Uterus (tissue), 4 donors: ENCODE measurements at places on chromosomes 1 and 21. TPM values are rescaled to one million over a fixed set of nuclear protein-coding genes. Genes with fewer than 3 reads are reported as not detected.

AMPD1 gene
- total RNA-seq, result 1.3 TPM

- DNase-seq, result no peak
Observed at GRCh38 chr1:248782416-248783141, 27.0 kb upstream of the LYPD8 start.

DNA sequence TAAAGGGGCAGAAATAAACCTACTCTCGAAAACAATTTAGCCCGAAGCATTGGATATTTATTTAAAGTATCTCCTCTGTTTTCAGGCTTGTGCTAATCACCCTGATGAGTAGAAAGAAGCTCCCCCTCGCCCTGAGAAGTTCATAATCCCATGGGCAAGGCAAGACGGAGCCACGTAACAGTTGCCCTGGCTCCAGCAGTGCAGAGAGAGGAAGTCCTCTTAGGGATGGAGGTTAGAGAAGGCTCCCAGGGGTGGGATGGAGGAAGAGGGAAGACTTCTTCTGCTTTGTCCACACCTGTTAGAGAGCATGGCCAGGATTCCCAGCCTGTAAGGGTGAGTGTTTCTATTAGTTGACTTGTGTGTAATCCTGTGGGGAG lies 3.4 kb upstream of the GPR25 start:
- DNase-seq, result no peak

- DNase-seq, result no peak
Observed at GRCh38 chr21:43006874-43007208, 32.5 kb downstream of the PKNOX1 start.

GRCh38 chr1:109782927-109783326 lies 19.2 kb upstream of the EPS8L3 start:
- no peak for DNase-seq

GOLT1A gene
- not detected for total RNA-seq

DNA sequence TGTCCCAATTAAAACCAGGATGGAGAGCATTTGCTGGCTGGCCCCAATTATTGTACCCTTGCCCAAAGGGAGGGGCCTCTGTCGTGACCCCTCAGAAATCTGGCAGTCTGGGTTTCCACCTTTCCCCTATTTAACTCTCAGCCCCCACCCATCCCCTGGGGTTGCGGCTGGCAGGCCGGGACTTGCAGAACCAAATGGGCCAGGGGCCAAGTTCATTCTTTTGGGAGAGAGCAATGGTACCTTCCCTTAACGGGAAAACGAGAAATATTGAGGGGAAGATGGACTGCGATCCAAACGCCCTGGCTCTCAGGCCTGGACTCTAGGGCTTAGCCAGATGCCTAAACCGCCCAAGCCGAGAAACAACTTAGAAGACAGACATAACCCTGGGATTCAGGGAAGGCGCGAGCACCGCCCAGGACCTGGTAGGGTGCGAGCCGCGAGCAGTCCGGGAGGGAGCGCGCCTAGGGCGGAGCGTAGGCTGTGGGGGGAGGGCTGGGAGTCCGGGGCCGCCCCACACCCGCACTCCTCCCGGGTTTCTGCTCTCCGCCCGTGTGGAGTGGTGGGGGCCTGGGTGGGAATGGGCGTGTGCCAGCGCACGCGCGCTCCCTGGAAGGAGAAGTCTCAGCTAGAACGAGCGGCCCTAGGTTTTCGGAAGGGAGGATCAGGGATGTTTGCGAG lies at the start of gene SLC27A3:
Gene SLC27A3, plus strand, starts transcription at position 628 of the 678 bp plus-strand sequence. CDS start 91 bp downstream, outside the sequence.
- DNase-seq, result peak; percentile 79

INSRR gene
- not detected for total RNA-seq

GRCh38 chr1:221712776-221713431 lies 29.0 kb downstream of the DUSP10 start:
- DNase-seq, result no peak

SYNC gene
- 16.5 TPM for total RNA-seq

GRCh38 chr1:70376196-70376595 lies 21.7 kb upstream of the ANKRD13C start:
- DNase-seq, result no peak

GRCh38 chr1:159000625-159001024 lies 9.1 kb upstream of the IFI16 start:
- peak; percentile 91 for DNase-seq

HMCN1 gene
- 7.0 TPM for total RNA-seq

DNA sequence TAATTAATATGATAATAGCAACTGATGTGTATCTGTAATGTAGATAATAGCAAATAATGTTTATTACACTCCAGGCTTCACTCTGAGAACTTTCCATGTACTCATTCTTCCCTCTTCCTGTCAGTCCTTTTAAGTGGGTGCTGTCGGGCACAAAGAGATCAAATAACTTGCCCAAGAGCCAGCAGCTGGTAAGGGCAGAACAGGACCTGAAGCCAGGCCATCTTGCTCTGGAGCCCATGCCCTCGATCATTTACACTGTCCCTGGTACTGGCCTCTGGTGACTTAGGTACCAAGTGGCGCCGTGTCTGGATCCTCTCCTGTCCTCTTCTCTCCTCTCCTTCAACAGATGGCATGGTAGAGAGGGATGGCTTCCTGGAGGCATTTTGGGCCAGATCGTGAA lies 97.2 kb downstream of the VPS13D start:
- DNase-seq, result no peak

FAAH gene
- 13.8 TPM for total RNA-seq

DNA sequence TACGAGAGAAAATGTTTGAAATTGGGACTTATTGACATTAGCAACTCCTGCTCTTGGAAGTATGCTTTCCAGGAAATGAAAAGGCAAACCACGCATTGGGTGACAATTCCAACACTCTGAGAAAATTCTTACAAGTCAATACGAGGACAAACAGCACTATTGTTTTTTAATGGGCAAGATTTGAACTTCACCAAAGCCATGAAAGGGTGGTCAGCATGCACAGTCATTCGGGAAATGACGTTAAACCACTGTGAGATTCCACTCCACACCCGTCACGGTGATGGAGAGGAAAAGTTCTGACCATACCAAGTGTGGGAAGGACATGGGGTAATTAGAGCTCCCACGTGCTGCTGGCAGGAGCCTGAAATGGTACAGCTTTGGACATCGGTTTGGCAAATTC lies 12.2 kb upstream of the PRXL2B start:
- DNase-seq, result no peak

GRCh38 chr21:16285605-16286126 lies 555.9 kb downstream of the USP25 start:
- DNase-seq, result no peak

ACTN2 gene
- total RNA-seq, result 1.1 TPM

P3H1 gene
- total RNA-seq, result 28.9 TPM

DNA sequence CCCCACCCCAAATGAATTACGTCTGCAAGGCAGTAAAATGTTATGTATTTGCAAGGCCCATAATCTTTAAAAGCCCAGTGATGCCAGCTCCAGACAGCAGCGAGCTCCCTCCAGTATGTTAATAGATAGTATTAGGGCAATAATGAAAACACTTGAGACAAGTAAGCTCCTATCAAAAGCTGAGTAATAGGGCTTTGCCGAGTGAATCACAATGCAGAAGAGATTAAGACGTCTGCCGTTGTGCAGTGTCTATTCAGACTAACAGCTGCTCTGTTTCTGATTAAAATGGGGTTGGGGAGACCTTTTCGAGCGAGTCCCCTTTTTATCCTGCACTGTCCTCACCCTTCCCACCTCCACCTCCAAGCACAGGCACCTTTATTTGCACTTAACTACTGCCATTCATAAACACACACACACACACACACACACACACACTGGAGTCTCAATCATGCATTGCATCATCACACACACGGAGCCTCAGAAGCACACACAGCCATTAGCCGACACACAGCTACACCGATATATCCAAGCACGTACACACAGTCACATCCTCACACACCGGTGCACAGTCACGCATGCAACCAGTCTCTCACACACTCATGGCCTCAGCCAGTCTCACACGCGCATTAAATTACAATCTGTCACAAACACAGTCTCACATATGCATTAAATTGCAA lies 46.0 kb upstream of the FOXO6 start:
- no peak for DNase-seq

DNA sequence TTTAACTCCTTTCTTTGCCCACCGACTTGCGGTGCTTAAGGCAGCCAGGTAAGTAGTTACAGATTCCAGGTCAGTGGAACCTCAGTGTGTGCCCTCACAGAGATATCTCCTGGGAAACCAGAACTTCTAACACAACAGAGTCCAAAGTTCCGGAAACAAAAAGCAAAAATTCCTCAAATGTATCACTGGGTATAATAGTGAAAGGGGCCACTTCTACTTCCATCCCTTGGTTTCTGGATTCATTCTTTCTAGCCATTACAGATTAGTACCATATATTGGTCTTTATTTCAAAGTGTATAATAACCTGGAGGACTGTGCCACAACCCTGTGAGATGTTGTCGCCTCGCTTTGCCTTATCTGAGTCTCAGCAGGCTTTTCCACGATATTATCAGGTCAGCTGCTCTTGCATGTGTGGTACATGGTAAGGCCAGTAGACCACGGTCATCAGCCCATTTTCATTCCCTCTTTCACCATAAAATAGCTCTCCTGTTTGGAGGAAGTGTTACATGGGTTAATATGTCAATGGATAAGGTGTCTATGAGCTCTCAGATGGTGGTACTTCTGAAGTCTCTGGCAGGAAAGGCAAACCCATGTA lies 14.9 kb upstream of the VASH2 start:
- DNase-seq, result no peak

DNA sequence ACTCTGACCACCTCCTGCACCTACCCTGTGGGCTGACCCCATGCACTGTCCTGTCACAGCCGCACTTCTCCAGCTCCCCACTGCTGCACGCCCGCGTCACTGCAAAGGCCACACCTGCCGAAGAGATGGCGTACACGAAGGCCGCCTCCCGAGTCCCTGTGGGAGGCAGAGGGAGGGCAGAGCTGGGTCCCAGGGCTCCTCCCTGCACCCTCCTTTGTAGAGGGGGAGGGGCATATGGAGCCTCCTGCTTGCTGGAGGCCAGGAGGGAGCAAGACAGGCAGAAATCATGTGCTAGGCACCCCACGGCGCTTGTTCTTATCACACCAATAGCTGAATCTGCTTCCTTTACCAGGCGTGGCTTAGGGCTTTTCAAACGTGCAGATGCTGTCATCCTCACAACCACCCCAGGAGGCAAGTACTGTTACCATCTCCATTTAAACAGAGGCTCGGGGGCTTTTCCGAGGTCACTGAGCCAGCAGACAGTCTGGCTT lies 21.4 kb downstream of the WNT4 start:
- no peak for DNase-seq

GRCh38 chr1:207811920-207812720 lies 60.3 kb downstream of the CD46 start:
- no peak for DNase-seq

GRCh38 chr1:166164995-166165660 lies 1.7 kb downstream of the FAM78B start:
- peak; percentile 44 for DNase-seq

DNA sequence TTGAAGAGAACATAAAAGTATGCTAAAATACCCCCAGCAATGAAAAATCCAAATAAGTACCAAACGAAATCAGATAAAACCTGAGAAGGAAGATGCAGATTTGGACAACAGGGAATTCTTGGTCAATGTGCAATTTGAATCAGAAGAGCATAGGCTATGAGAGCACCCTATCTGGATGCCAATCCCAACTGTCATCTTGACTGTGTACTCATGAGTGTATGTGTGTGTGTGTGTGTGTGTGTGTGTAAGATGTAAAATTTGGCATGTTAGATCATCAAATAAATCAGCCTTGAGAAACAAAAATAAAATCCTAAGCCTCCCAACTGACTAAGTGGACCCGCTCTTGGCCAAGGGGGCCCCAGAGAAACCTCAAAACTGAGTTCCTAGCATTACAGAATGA lies 18.0 kb upstream of the SPRR2G start:
- no peak for DNase-seq

GRCh38 chr1:45297666-45298356 lies 28.9 kb upstream of the HPDL start:
- no peak for DNase-seq

TUFT1 gene
- total RNA-seq, result 0.29 TPM

DNA sequence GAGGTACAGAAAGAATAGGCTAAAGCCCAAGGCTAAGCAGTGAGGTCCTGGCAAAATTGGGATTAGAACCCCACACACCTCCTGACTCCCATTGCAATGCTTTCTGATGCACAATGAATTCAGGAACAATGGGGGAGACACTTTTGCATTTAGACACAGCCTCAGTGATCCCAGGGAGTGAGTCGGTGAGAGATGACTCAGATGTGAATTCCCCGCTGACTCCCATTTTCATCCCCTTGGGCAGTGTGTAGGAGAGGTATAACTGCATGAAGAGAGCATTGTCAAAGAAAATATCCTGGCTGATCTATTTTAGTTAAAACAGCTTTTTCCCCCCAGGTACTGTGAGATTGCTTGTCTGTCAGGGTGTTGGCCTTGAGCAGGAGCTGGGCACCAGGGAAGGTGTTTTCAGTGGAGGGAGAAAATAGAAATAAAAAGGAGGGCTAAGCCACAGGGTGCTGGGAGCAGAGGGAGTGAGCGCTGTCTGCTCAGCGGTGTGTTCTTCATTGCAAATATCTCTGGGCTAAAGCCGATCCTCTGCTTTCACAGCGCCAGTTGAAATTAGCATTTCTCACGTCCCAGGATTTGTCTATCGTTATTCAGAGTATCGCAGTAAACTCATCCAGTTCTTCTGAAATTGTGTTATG lies 247.7 kb upstream of the PTBP2 start:
- no peak for DNase-seq

- DNase-seq, result no peak
Observed at GRCh38 chr1:230699716-230700115, 14.2 kb downstream of the AGT start.

DNA sequence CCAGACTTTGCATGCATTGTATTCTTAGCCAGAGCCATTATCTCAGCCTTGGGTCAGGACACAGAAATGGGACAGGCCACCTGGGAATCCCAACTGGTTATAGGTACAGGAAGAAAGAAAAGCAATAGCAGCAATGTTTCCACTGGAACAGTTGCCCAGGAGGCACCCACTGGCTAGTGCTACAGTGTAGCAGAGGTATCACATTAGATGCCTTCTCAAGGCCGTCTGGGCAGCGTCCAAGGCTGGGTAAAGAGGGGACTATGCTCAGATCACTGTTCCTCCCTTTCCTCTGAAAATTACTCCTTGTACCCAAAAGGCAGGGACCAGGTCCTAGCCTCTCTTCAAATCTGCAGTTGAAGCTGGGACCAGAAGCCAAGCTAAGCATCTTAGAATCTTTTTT lies 2.6 kb downstream of the CREB3L4 start:
- DNase-seq, result no peak

DNA sequence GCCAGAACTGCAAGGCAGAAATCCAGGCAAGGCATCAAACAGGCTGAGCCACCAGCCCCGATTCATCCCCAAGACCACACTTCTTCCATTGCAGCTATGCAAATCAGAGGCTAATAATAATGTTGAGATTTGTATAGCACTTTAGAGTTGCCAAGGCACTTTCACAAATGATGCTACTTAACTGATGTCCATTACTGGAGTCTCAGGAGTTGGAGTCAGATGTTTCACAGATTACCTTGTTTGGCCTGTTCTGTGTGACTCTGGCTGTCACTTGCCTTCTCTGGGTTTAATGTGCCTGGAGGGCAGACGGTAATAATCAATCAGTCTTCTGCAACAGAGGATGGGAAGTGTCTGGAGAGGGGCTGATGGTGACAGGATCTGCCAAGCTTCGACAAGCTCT lies 40.8 kb upstream of the MPZL1 start:
- DNase-seq, result no peak

GRCh38 chr21:44062380-44062779 lies 44.8 kb upstream of the PWP2 start:
- no peak for DNase-seq

RGS2 gene
- total RNA-seq, result 164 TPM

DNAJC6 gene
- 3.1 TPM for total RNA-seq
